ENCODE measurements at places on chromosomes 4 and X.

DNA sequence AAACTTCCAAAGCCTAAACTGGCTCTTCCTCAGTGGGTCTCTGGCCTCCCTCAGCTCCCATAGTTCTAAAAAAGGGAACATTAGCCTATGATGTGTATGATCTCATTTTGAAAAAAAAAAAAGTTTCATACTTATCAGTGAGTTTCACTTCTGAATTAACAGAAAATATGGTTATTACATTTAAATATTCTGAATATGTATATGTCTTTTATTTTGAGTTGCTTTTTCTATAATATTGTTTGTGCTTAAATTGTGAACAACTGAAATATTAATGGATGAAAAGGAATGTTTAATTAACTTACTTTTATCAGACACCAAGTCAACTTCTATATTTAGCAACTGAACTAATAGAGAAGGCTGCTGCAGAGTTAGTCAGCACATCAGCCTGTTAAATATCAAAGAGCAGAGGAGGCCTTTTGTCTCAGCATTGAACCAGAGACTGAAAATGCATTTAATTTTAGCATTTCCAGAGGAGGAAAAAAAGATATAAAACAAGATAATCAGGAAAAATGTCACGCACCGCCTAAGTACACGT is 20.4 kb upstream of the FHL1 start:
- DNase-seq = no peak

GRCh38 chrX:110442635-110443034 is 84.0 kb downstream of the RTL9 start:
- DNase-seq = peak; percentile 71

GRCh38 chr4:161522031-161522430 is 641.8 kb downstream of the FSTL5 start:
- no peak for DNase-seq

GRCh38 chrX:69808375-69808774 is 192.5 kb downstream of the EDA start:
- DNase-seq = no peak

GRCh38 chrX:40009462-40009851 is 88.3 kb downstream of the BCOR start:
- DNase-seq = peak; percentile 60

DNA sequence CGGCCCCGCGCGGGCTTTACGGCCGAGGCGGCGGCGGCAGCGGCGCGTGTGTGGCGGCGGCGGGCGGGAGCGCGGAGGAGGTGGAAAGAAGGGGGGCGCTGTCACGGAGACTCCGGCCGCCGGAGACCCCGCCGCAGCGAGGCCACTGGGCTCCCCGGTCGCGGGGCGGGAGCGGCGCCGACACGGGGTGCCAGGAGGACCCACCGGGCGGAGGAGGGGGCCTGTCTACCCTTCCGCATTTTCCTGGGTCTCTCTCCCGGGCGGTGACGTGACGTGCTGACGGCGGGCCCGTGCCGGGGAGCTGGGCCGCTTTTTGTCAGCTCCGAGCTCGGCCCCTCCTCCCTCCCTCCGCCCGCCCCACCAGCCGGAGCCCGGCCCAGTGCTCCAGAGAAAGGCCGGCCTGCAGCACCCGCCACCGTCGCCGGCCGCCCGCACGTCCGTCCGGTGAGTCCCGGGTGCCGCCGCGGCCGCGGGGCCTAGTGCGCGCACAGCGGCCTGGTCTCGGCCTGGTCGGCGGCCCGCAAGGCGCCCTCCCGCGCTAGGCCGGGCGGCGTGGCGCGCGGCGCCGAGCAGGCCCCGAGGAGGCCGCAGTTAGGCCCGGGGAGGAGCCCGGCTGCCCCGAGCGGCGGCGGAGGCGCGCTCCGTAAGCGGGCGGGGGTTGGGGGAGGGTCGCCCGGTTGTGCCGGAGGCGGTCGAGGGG is at the start of gene ZFX:
ZFX (plus strand) TSS at position 379 of the 700 bp plus-strand sequence. CDS start 23,014 bp downstream, outside the sequence.
- DNase-seq = peak; percentile 58

GRCh38 chrX:64195862-64196261 is 9.6 kb downstream of the AMER1 start:
- DNase-seq = peak; percentile 27

GRCh38 chrX:13084611-13085010 is 40.2 kb upstream of the FAM9C start:
- DNase-seq = no peak

DNA sequence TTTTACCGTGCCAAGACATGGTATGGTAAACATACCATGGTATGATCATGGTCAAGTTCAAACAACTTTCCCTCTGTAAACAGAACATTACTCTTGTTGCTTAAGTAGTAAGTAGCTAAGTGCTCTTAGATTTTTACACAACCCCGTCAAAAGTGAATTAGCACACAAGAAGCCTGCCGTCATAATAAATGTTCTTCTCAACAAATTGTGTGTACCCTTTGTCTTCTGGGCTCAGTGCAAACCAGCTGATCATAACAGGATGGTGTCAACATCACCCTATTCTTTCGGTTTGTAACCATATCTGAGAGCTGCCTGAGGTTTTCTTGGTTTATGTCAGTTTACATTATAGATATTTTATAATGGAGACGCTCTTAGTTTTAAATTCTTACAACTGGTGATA is 28.8 kb downstream of the MSL3 start:
- DNase-seq = no peak

DNA sequence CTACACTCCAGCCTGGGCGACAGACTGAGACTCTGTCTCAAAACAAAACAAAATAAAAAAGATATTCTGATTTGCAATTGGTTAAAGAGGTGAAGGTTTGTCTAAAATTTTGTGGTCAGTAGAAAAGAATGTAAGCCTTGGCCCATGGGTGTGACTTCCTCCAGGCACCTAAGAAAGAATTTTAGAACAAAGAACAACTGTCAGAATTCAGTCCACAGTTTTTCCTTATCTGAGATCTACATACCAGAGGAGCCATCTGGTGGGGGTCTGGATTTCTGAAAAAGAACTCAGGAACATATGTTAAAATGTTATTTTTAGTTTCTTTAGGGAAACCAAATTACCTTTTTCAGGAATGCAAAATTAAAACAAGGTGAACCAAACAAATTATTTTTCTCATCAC is 434.1 kb downstream of the ANKRD50 start:
- DNase-seq = no peak

GRCh38 chrX:21975812-21976211 is 35.3 kb downstream of the SMS start:
- DNase-seq = no peak

- DNase-seq = no peak
These were observed 1131.7 kb downstream of the SH3BGRL start for GRCh38 chrX:82333575-82333974.

GRCh38 chr4:15444879-15445547 is 17.2 kb downstream of the C1QTNF7 start:
- no peak for DNase-seq

DNA sequence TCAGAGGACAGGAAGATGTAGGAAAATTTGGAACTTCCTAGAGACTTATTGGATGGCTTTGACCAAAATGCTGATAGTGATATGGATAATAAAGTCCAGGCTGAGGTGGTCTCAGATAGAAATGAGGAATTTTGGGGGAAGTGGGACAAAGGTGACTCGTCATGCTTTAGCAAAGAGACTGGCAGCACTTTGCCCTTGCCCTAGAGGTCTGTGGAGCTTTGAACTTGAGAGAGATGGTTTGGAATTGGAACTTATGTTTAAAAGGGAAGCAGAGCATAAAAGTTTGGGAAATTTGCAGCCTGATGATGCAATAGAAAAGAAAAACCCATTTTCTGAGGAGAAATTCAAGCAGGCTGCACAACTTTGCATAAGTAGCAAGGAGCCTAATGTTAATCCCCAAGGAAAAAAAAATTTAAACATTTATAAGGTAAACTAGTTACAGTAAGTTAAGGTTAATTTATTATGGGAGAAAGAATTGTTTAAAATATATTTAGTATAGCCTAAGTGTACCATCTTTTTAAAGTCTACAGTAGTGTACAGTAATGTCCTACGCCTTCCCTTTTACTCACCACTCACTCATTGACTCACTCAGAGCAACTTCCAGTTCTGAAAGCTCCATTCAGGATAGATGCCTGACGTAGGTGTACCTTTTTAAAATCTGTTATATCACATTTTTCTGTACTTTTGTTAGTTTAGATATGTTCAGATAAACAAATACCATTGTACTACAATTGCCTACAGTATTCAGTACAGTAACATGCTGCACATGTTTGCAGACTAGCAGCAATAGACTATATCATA is 101.2 kb downstream of the FAM13A start:
- DNase-seq = no peak

DNA sequence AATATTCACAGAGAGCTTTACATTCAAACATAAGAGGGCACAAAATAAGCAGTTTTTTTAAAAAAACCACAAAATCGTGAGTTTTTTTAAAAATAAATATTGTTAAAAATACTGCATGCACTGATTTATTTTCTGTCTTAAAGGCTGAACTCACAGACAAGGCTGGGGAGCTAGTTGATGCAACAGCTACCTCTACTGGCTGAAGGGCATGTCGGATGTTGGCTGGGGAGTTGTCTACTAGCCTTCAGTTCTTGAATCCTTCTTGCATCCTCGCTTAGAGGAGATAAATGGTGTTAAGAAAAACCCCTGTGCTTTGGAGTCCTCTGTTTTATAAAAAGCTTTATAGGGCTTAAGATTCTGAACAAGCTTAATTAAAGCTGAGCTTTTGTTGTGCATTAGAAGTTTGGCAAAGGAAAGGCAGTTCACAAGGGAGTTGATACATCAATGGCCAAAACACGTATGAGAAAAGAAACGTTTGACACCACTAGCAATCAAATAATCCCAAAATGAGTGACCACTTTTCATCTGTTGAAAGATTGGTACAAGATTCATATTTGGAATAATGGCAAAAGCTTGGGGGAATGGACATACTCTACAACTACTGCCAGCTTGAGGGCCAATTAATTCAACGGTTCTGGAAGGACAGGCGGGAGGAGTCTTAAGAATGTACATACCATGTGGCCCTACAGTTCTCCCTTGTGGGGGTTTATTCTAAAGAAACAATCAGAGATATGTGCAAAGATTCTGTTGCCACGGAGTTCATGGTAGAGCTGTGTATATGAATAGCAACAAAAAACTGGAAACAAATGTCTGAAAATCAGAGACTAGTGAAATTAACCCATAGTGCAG is 94.7 kb downstream of the SEL1L3 start:
- peak; percentile 60 for DNase-seq

DNA sequence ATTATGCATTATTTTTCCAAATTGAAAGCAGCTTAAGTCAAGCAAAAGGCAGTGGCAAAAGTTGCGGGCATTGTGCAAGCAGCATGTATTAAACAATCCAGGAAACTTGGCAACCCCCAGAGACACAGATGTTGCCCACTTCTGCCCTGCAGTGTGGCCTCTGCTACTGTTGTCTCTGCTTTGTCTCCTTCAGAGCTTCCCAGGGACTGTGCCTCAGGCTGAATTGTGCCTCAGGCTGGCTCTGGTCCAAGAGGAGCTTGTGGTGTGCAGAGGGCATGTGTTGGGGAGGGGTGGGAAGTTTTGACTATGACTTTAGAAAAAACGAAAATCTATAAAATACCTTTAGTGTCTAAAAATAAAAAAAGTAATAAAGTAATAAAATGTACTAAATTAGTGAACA is 201.4 kb downstream of the CCSER1 start:
- DNase-seq = no peak

GRCh38 chr4:100936661-100937375 is 410.5 kb downstream of the PPP3CA start:
- no peak for DNase-seq

GRCh38 chr4:122990891-122991290 is 68.5 kb upstream of the NUDT6 start:
- no peak for DNase-seq

DNA sequence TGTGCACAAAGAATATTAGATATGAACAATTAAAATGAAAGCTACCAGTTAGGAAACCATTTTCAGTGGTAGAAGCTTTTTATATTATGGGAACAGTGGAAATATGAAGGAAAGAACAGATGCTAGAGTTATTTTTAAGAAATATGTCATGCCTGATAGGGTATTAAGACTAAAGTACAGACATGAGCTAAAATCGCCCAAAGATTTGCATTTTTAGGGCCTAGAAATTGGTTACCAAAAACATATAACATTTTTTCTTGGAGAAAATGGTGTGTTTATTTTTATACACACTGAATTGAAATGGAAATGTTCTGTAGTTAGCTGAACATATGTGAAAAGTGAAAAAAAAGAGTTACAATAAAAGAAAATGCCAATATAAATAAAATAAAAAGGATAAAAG is 441.9 kb downstream of the TLL1 start:
- no peak for DNase-seq

DNA sequence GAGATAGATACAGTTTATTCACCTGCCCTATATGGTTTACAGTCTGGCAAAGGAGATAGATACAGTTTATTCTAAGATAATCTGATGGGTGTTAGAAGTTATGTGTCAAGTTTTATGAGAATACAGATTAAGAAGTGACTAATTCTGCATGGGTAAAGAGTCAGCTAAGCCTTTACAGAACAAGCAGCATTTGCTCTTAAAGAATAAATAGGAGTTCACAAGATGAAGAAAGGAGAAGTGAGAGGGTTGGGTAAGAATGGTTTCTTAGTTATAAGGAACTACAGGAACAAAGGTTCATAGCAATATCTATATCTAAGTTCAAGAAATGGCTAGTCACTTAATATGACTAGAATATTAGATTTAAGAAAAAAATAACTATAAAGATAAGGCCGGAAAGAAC is 47.6 kb downstream of the THOC2 start:
- no peak for DNase-seq

DNA sequence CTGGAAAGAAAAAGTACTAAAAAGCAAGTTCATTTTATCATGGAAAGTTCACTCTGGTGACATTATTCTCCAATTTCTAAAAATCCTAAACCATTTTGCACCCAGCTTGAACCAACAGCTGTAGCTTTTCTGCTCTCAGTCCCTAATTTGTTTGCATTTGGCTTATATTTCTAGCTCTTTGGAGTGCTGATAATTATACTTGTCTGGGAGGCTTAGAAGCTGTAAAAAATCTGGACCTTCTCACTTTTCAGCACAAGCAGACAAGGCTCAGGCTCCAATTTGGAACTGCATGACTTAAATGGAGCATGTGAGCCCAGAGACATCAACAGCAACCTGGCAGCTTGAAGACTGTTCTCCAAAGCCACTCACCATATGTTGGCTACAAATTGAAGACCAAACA is 170.9 kb upstream of the PCDH18 start:
- DNase-seq = no peak

- DNase-seq = peak; percentile 45
These were observed 29.2 kb downstream of the SULT1E1 start for GRCh38 chr4:69830560-69831269.

GRCh38 chrX:31323658-31324057 is 251.8 kb upstream of the FTHL17 start:
- DNase-seq = no peak

- no peak for DNase-seq
These were observed 101.9 kb upstream of the CCSER1 start for GRCh38 chr4:90025248-90025647.

GRCh38 chr4:81207828-81208227 is 7.2 kb downstream of the PRKG2 start:
- DNase-seq = no peak

- no peak for DNase-seq
These were observed 1.2 kb downstream of the SLC39A8 start for GRCh38 chr4:102343964-102344519.

- no peak for DNase-seq
These were observed 15.1 kb downstream of the AFAP1 start for GRCh38 chr4:7924570-7924969.

GRCh38 chrX:125205918-125206665 is 113.6 kb upstream of the TEX13C start:
- DNase-seq = peak; percentile 66

- no peak for DNase-seq
These were observed 4.0 kb downstream of the POU3F4 start for GRCh38 chrX:83512111-83512510.

Measured in H9 (cell line).